ENCODE measurements at places on chromosomes 4 and X. TPM values are rescaled to one million over a fixed set of nuclear protein-coding genes. Genes with fewer than 3 reads are reported as not detected.

DNA sequence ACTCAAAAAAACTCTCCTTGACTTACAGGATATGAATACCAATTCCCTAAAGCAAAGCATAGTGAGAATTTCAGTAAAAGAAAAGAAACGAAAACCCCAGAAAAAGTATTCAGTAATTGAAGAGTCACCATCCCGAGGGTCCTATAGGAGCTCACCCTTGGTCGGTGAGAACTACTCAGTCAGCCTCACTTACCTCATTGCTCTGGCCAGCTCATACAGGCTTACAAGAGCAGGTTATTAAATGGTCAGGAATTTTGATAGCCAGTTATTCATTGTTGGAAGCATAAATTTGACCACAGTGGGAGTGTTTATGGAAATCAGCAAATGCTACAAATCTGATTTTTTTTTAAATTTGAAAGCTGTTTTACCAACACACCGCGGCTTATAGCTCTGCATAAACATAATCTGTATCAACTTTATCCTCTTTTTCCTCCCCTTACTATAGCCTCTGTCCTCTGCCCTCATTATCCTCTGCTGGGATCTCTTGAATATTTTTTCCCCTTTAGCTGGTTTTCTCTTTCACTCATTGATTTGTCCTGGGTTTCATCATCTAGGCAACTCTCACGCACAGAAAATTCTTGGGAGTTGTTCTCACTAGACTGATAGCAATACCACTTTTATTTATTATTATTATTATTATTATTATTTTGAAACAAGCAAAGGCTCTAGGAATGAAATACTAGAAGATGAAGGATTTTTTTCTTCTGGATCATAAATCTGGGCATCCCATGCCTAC lies 11.0 kb upstream of the CXCL2 start:
- DNase-seq, result no peak

DNA sequence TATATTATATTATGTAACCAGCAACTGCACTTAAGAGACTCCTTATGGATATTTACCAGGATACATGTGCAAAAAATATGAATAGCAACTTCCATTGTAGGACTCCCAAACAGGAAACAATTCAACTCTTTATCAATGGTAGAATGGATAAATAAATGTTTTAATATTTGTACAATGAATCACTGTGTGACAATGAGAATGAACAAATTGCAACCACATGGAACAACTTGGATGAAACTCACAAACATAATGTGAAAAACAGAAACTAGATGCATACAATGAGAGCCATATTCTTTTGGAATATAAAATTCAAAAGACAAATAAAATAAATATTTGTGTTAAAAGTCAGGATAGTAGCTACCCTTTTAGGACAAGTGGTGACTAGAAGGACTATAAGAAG lies 1015.7 kb downstream of the TECRL start:
- DNase-seq, result no peak

DNA sequence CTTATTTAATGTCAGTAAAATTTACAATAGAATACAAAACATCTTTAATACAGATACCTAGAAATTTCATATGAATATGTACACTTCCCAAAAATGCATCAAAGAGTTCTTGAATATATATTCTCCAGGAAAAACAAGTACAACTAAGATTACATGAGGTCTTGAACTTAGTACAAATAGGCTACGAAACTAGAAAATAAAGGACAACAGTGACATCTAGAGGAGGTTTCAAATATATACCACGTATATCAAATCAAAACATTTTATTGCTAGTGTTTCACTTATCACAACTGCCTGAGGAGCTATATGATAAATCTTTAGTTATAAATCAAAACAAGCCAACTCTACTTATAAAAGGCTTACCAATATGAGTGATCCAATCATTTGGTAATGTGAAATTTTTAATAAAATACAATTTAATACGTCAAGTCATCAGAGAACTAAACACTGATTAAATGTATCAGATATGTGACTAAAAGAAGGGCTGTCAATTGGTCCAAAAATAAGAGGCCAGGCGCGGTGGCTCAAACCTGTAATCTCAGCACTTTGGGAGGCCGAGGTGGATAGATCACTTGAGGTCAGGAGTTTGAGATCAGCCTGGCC lies 36.6 kb downstream of the ANAPC10 start:
- DNase-seq, result no peak

GRCh38 chr4:75172551-75172950 lies 239.6 kb downstream of the PARM1 start:
- no peak for DNase-seq

DNA sequence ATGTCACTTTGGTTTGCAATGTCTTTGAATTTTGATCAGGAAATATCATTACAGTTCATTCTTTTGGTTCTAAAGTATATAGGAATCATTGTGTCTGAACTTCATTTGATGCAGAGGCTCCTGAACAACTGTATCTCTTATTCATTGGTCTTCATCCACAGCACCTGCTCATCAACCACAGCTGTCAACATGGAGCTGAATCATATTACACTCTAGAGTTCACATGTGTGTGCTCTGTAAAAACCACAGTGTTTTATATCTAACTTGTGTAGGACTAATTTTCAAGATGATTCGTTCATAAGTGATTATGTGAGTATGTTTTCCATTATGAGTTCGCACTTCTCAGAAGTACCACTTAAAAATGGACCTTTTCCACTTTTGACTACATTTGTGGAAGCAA lies 643.3 kb upstream of the FAM241A start:
- DNase-seq, result no peak

DNA sequence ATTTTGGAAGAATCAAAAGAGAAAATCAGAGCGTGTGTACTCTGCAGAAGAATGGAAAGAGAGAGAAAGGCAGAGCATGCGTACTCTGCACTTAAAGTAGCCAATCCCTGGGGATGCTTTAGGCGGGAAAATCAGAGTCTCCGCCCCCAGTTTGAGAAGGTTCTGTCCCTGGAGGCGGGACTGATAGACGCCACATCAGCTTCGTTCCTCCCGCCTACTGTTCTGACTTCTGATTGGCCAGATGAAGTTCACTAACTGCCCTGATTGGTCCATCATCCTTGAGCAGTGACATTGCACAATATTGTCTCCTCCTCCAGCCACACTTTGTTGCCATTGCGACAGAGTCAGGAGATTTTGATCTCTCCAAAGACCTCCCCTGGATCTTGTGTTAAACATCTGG lies 23.8 kb downstream of the SSX1 start:
- no peak for DNase-seq

- DNase-seq, result no peak
Measured at GRCh38 chr4:8102076-8102355, 56.6 kb downstream of the ABLIM2 start.

SLC10A4 gene
- 7.1 TPM for total RNA-seq

ARHGAP6 gene
- 3.6 TPM for total RNA-seq

REPS2 gene
- total RNA-seq, result 3.1 TPM

All from glutamatergic neuron (in vitro differentiated cells).